ENCODE measurements at places on chromosomes 1 and 21.
A peak's percentile ranks its signal among the peaks of the same experiment; 100 is the strongest.

DNA sequence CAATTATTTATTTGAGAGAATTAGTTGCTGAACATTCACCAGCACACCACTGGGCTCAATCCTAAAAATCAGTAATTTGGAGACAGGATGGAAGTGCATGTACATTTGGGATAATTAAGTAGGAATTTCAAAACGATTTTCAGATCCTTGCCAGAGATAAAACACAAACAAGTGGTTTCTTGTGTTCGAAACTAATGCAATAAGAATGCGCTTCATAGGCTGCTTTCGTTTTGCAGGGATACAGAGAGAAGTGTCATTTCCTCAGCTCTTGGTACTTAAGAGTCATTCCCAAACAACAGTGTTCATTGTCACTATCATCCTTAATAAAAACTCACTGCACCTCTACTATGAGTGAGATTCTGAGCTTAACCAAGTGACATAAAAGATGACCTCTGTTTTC is 20.6 kb upstream of the USP24 start:
- DNase-seq, result no peak

- no peak for DNase-seq
Observed at GRCh38 chr1:31483012-31483946, 70.3 kb downstream of the SERINC2 start.

DNA sequence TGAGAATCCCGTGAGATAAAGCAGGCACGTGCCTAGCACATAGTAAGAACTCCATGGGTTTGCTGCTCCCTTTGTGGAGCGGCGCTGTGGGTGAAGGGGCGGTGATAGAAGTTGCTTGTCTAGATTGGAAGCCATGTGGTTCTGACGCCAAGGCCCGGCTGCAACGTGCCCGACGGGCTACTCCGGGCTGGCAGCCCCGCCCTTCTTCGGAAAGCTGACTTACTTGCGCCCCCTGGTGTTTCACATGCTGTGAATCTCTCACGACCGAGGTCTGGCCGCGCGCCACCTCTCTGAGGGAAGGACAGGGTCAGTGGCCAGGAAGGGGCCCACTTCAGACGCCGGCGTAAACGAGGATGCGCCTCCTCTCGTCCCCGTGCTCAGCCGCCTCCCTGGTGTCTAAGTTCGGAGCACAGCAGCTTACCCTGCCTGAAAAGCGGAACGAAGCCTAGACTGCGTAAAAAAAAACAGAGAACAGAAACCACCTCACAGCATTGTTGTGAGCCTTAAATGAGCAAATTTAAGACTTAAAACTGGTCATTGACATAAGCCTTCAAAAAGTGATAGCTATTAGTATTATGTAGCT is 42.6 kb upstream of the WNT2B start:
- peak; percentile 91 for DNase-seq

DNA sequence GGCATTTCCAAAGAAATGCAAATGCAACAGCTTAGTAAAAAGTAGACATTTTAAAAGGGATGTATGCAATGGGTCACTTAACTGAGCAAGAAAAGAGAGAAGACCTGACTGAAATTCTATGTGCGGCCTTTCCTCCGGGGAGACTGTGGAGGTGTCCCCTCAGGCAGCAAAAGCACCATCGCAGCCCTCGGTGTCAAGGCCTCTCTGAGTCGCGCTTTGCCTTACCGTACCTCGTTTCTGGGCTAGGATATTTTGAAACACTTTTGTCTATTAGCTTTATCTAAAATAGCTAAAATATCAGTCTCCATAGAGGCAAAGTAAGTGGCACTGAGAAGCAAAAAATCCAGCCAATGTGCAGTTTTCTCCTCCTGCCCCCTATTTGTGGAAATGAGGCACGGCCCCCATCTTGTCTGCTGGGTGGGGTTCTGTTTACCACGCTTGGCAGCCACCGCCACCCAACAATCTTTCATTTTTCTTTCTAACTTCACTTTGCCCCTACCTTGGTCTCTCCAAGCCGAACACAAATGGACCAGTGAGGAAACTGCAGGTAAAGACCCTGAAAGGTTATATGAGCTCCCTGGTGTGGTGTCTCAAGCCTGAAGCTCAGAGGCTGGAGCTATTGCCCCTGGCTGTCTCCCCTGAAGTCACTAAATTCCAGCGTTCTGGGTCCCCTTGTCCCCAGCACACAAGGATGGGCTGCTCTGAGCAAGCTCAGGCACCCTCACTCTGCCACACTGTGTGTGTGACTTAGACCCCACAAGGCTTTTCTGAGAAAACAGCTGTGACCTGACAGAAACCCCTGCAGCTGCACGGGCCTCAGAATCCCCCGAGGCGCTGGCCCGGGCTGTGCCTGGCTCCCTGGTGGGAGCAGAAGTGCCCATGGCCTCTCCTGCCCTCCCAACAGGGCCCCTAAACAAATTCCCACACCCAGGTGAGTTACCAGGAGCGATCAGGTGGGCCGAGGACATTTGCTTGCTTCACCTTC is 1.6 kb downstream of the CD247 start:
- no peak for DNase-seq

GRCh38 chr1:222880587-222880986 is 65.7 kb downstream of the DISP1 start:
- peak; percentile 50 for DNase-seq

DNA sequence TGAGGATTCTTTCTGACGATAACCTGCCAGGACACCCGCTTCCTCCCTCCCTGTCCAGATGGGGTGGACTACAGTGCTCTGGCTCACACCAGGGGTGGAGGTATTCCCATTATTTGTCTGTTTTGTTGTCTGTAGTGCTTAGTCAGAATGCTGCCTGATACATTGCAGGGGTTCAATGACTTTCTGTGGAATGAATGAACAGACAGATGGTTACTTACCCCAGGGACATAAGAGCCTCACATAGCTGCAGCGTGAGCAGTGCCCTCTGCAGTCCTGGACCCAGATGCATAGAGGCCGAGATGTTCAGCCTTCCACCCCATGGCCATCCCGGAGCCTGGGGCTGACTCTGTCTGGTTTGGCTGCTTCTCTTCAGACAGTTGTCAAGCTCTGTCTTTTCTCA is 13.0 kb upstream of the F3 start:
- DNase-seq, result no peak

DNA sequence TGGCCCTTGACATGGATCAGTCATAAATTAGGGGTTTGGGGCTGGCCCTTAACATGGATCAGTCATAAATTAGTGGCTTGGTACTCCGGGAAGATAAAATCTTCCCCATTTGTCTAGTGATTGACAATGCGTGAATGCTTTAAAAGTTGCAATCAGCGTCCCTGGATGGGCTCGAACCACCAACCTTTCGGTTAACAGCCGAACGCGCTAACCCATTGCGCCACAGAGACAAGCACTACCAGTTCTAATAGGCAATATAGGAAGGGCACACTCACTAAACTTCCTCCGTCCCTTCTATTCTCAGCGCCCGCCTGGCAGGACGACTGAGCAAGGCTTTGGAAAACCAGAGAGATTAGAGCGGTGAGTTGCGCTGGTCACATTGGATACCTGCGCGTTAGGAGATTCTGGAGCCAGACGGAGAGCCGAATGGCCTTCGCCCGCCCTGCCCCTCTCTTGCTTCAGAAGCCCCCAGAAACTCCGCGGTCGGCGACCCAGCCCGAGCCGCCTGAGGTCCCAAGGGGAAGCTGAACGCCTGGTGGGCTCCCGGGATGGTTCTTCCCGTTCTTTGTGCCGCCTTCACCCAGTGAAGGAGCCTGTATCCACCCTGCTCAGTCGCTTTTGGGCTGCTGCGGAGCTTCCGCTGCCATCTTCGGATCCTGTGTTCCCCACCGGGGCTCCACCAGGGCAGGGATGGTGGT is 235.9 kb downstream of the FAM72C start:
- DNase-seq, result peak; percentile 23

GRCh38 chr1:92081031-92081430 is 886 bp downstream of the BTBD8 start:
- DNase-seq, result no peak

DNA sequence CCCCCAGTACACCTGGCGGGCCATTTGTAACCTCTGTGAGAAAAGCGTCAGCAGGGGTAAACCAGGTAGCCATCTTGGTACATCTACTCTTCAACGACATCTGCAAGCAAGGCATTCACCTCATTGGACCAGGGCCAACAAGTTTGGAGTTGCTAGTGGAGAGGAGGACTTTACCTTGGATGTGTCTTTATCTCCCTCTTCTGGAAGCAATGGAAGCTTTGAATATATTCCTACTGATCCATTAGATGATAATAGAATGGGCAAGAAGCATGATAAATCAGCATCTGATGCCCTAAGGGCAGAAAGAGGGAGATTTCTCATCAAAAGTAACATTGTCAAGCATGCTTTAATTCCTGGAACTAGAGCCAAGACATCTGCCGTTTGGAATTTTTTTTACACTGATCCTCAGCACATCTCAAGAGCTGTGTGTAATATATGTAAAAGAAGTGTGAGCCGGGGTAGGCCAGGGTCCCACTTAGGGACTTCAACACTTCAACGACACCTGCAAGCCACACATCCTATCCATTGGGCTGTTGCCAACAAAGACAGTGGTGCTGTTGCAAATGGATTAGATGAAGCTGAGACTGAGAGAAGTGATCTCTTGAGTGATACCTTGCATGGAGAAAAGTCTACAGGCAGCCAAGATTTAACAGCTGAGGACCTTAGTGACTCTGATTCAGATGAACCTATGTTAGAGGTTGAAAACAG is 2.7 kb downstream of the ZBED6 start:
- DNase-seq, result no peak

GRCh38 chr1:88284066-88284465 is 400.0 kb upstream of the PKN2 start:
- DNase-seq, result no peak

Measured in activated CD4-positive, alpha-beta T cell treated with anti-CD3 and anti-CD28 coated beads, Interleukin-2, amount 50 U/mL, for 16 hours (primary cell).